ENCODE measurements at places on chromosomes 16 and 17.

DNA sequence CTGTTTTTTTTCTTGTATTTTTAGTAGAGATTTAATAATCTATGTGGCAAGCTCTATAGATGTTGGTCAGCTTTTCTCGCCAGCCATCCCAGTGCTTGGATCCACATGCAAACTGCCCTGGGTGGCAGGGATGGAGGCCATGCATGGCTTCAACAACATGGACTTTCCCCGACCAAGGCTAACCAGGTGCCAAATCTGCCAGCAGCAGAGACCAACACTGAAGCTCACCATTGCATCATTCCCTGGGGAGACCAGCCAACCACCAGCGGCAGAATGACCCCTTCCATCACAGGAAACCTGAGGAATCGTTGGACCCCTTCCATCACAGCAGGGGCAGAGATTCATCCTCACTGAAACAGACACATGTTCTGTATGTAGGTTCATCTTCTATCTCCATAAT lies 27.7 kb upstream of the ERCC4 start:
- DNase-seq = no peak

- no peak for DNase-seq
Observed at GRCh38 chr16:56872863-56873391, 7.9 kb downstream of the SLC12A3 start.

DNA sequence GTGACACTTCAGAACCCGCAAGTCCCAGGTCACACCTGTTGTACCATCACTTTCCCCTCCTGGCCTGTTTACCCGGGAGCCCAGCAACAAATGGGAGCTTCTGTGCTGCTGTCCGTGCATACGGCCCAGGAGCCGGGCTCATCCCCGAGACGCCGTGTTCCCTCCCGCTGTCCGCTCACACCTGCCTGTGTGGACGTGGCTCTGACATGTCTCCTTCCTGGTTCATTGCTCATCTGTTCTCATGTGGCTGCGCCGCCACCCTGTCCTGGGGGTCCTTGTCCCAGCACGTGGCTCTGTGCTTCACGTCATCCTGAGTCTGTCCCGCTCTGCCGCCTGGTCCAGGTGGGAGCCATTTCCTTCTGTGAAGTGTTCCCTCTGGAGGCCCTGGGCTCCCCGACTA lies 37.9 kb downstream of the TBCD start:
- no peak for DNase-seq

DNA sequence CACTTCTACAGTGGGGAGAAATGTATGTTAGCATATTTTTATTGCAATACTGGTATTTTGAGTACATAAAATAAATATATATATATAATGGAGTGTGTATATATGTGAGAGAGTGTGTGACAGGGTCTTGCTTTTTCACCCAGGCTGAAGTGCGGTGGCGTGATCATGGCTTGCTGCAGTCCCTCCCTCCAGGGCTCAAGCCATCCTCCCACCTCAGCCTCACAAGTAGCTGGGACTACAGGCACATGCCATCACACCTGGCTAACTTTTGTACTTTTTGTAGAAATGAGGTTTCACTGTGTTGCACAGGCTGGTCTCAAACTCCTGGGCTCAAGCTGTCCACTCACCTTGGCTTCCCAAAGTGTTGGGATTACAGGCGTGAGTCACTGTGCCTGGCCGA lies 4.1 kb downstream of the CYLD start:
- no peak for DNase-seq

DNA sequence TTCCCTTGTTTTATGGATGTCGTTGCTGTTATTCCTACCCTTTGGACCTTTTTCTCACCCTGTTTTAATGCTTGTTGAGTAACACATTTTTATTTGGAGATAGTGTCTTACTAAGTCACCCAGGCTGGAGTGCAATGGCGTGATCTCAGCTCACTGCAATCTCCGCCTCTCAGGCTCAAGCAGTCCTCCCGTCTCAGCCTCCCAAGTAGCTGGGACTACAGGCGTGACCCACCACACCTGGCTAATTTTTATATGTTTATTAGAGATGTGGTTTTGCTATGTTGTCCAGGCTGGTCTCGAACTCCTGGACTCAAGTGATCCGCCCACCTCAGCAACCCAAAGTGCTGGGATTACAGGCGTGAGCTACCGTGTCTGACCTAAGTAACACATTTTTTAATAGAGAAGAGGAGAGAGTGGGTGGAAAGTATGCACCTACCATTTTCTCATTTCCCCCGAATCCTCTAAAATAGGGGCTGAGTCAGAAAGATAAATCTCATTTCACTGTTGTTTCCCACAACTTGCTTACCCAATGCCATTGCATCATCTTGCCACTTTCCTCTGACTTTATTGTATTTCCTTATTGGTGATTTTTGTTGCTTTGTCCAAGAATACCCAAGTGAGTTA lies 7.0 kb downstream of the DHX40 start:
- DNase-seq = no peak

GRCh38 chr17:50044483-50044882 lies 11.4 kb upstream of the ITGA3 start:
- no peak for DNase-seq

DNA sequence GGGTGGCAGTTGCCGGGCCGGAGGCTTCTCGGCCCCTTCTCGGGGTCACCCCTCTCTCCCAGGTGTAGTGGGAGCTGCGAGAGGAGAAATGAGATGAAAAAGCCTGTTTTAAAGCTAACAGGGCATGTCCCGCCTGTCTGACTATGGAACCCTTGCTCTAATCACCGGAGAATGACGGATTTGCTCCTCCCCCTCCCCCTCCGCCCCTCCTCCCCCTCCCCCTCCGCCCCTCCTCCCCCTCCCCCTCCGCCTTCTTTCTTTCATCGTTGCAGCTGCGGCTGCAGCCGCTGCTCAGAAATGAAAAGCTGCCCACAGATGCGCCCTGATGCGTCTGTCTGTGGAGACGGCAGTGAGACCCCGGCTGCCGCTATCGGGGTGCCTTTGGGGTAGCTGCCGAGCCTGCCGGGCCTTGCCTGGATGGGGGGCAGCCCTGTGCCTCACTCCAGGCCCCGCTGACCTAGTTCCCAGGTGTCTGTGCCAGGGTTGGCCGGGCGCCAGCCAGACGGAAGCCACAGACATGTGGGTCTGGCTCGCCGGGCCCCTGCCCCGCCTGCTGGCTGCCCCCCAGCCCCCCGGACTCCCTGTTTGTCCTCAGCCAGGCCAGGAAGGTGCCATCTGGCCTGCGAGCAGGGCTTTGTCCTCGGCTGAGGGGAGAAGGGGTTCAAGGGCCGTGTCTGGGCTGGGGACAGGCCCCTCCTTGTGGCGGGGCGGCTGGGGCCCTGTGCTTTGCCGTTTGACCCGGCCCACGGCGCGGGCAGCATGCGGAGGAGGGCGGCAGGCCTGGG lies 37.7 kb downstream of the GINS2 start:
- DNase-seq = no peak

DNA sequence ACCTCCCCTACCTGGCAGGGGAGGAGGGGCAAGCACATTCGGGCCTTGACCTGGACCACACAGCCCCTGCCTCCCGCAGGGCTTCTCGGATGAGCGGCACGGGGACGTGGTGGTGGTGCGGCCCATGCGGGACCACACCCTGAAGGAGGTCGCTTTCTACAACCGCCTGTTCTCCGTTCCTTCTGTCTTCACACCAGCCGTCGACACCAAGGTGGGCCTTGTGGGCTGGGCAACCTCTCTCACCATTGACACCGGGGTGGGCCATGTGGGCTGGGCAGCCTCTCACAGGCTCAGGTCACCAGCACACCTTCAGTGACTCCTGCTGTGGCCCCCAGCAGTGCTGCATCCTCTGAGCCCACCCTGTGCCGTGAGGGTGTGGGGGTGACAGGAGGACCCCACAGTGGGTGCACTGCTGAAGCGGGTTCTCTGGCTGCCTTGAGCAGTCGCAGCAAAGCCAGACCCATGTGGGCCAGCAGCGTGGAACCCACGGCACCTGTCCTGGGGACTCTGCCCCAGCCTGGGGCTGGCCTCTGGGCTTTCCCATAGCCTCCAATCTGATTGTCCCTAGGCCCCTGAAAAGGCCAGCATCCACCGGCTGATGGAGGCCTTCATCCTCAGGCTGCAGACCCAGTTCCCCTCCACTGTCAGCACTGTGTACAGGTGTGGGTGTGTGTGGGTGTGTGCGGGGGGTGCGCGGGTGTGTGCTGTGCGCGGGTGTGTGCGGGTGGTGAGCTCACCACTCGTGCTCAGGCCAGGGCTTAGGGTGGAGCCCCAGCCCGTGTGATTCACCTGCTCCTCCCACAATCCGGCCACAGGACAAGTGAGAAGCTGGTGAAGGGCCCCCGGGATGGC lies 7.5 kb downstream of the CTU2 start:
- DNase-seq = no peak

- no peak for DNase-seq
Observed at GRCh38 chr17:33598797-33599196, 305.7 kb upstream of the ASIC2 start.

DNA sequence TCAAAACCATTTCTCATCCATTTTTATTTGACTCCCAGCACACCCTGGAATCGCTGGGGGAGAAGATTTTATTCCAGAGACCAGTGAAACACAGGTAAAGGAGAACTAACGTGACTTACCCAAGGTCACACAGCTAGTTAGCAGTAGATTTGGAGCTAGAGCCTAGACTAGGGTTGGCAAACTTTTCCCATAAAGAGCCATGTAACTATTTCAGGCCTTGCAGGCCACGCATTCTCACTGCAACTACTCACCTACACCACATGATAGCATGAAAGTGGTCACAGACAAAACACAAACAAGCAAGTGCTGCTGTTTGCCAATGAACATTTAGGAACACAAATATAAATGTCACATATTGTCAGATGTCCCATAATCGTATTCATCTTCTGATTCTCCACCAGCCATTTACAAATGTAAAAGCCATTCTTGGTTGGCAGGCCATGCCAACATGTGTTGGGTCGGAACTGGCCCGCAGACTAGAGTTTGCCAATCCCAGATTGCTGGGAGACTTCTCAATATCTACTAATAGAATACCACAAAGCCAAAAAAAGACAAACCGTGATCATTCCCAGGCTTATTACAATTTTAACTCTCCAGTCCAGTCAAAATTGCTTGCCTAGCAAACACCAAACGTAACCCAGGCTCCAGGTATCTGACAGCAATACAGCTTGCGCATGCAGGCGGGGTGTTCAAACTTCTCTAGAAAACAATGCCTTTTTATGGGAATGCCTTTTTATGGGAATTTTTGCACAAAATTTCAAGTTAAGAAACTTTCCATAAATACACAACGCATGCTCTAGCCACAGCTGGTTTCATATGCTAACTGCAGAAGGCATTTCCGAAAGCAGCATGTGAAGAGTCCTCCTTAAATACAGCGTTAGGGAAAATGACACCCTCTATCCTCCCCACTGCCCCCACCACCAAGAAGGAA lies 20.9 kb downstream of the ZFHX3 start:
- DNase-seq = no peak

- no peak for DNase-seq
Observed at GRCh38 chr16:67163999-67164558, 466 bp upstream of the HSF4 start.

DNA sequence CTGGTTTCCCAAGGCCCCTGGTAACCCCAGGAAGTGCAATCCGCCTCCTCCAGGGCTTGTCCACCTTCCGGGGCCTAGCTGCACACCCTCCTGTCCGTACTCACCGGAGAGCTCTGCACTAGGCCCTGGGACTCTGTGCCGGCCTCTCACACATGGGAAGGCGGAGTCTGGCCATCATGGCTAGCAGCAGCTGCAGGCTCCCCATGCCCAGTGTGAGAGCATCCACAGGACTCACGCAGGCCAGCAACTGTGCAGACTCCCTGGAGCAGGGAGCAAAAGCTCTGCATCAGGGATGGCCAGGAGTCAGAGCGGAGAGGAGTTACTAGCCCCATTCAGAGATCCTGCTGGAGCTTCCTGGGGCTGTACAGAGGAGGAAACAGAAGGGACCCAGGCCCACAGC lies 20.2 kb downstream of the FOXN1 start:
- no peak for DNase-seq

GRCh38 chr16:734208-734980 lies 6.4 kb downstream of the CIAO3 start:
- no peak for DNase-seq

DNA sequence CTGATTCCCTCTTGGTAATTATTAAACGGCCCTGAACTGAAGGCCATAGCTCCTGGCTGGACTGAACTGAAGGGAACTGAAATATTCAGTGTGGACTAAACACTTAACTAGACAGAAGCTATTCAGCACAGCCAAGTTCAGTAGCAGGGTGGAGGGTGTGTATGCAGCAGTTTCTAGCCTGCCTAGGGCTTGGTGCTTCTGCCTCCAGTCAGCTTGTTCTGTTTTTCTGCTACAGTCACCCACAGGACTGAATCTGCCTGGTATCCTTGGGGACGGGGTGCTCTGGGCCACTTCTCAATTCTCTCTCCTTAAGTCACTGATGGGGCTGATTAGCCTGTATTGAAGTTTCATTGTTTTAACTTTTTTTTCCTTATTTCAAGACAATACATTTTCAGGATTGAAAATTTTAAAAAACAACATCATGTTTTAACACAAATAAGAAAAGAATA lies 77.1 kb downstream of the WWP2 start:
- no peak for DNase-seq

Data from CD4-positive, alpha-beta T cell treated with Interleukin-2 at 100 ng/mL for 4 hours (primary cell).